ENCODE measurements at places on chromosomes 3 and 15.

- DNase-seq: no peak
Observed at GRCh38 chr3:184593220-184593927, 31.8 kb downstream of the EPHB3 start.

DNA sequence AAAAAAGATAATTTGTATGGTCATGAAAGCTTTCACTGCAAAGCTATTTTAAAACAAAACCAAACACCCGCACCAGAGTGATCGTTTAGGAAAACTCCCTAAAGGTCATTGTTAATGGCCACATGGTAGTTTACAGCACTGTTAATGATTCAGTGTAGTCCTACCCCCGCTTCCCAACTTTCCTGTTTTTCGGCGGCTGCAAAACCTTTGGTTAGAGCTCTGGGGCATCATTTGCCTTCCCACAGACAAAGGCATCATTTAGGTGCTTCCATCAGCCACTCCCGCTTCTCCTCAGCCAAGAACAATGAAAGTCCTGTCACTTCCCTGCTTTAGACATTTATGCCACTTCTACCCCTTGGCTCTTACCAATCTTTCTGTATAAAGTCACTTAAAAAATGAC is 10.6 kb downstream of the MELTF start:
- no peak for DNase-seq

GRCh38 chr15:93205413-93205812 is 116.4 kb upstream of the RGMA start:
- peak; percentile 70 for DNase-seq

- no peak for DNase-seq
Observed at GRCh38 chr3:49410846-49411534, 786 bp downstream of the RHOA start.

DNA sequence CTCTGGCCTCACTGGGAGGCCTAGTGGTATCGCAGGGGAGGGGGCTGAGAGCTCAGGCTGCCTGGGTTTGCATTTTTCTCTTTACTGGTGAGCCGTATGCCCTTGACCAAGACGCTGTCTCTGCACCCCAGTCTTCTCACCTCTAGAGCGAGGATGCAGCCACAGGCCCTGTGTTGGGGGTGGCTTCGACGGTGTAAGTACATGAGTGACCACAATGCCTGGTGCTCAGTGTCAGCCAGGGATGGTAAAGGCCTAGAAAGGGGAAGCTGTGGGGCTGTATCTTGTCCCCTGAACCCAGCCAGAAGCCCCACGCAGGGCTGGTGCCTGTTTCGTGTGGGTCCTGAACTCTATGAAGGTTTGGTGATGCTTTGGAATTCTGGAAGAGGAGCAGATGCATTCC is 19.8 kb downstream of the SYNM start:
- no peak for DNase-seq

DNA sequence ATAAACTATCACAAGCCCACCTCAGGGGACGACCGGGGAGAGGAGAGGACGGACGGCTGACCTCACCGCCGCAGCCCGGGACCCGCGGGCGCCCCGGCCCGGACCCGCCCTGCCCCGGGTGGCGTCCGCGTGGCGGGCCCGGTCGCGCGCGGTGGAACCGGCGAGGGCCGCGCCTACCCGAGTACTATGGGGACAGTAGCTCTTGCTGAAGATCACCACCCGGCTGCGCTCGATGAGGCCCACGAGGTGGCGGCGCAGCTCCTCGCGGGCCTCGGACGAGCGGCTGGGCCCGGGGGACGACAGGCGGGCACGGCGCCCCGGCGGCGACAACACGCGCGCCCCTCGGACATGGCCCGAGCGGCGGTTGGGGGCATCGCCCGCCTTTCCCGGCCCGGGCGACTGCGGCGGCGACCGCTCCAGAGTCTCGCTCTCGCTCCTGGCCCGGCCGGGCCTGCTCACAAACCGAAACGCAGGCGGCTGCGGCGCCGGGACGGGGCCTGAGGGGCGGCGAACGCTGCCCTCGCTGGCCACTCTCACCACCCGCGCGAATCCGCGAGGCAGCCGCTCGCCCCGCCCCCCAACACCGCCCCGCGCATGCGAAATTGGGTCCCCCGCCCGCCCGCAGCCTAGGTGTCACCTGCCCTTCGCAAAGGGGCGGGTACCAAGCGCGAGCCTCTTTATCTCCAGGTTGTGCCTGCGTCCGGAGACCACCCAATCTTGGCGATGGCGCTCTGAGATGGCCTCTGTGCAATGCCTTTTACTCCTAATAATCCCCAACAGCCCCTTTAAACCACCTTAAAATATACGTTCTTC is at the start of gene TXNRD3:
TXNRD3 (minus strand) TSS at position 554 of the 813 bp plus-strand sequence.
- peak; percentile 93 for DNase-seq

DNA sequence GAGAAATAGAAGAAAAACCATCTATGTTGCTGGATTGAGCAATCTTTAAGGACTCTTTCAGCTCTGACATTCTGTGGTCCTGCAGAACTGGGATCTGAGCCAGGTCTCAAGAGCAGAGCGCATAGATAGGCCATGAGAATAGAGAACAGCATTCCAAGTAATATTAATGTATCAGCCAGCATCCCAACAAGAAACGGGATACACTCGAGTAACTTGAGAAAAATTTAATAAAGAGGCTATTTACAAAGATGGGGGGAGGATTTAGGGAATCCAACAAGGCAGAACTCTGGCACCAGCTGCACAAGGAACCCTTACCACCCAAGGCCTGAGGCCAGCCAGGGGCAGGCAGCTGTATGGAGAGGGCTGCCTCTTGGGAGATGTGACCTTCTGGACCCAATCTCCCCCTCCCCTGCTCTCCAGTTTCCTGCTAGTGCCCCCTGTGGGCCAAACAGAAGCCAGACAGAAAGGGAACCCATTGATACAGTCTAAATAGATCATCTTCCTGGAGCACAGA is 8.2 kb downstream of the TMOD2 start:
- no peak for DNase-seq

GRCh38 chr15:84858231-84858630 is 26.2 kb upstream of the SLC28A1 start:
- DNase-seq: no peak

DNA sequence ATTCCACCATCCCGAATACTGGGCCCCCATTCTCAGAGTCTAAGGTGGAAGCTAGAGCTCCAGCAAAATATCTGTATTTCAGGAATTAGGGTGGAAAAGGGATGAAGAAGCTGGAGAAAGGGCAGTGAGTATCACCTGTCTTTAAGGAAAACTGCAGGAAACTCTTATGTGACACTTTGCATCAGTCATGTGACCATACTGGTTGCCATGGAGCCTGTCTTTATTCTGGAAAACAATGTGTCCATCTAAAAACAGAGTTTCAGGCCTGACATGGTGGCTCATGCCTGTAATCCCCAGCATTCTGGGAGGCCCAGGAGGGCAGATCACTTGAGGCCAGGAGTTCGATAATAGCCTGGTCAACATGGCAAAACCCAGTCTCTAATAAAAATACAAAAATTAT is 52.9 kb upstream of the FSIP1 start:
- DNase-seq: peak; percentile 21

DNA sequence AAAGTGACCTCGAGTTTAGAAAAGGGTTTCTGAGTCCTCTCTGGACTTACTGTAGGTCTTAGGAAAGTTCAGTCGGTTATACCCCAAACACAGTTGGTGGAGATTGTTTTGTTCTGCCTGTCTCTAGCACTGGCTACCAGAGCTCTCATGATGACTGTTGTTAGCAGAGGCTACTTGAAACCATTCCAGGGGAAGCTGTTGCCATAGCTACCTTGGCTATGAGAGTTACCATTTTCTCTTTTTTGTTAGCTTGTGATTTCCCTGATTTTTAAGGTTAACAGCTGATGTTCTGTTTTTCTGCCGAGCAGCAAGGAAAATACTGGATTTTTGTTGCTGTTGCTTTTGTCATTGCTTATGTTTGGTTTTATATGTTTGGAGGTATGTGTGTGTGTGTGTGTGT is 26.7 kb downstream of the ABHD2 start:
- no peak for DNase-seq

- no peak for DNase-seq
Observed at GRCh38 chr15:58705105-58705504, 44.4 kb downstream of the ADAM10 start.

DNA sequence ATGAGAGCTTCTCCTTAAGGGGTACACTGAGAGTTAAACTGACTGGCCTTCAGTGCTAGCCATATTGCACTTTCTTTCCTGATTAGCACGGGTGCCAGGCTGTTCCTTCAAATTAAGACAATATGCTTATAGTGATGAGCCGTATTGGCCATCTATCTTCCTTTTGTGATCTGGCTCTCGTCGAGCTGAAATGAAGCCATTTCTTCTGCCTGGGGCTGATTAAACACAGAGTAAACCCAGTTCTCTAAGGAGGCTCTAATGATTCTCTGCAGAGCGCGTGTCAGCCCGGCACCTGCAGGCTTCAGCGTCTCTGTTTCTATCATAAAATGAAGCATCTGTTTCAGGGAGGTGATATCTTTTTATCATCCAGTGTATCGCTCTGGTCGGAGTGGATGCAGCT is 107.5 kb upstream of the NR2F2 start:
- DNase-seq: no peak

- no peak for DNase-seq
Observed at GRCh38 chr3:11465744-11466616, 177.7 kb downstream of the VGLL4 start.

- no peak for DNase-seq
Observed at GRCh38 chr3:94596887-94597566, 534.2 kb downstream of the NSUN3 start.

DNA sequence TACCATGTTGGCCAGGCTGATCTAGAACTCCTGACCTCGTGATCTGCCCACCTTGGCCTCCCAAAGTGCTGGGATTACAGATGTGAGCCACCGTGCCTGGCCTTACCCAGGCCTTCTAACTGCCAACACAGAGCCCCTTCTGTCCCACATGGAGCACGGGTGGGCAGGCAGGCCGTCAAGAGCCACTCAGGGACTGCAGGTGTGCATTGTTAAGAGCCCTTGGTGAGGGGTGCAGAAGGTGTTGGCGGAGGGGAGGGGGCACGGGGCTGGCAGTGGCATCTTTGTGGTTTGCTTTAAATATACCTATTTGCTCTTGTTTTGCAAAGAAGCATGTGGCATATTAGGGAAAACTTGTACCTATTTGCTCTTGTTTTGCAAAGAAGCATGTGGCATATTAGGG is 37.3 kb downstream of the SMAD6 start:
- DNase-seq: no peak

DNA sequence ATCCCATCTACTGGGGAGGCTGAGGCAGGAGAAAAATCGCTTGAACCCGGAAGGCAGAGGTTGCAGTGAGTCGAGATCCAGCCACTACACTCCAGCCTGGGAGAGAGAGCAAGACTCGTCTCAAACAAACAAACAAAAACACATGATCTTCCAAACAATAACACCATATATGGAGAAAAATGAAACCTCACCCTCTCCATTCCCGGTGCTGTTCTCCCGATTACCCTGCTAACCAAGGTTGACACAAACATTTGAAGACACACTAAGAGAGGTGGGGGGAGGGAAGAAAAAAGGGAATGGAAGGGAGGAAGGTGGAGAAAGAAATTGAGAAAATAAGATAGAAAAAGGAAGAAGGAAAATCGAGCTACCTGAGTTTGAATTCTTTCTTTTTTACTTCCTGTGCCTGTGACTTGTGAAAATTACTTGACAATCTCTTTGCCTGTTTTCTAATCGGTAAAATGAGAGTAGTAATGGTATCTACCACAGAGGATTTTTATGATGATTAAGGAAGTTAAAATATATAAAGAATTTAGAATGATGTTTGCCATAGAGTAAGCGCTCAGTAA is 1.1 kb upstream of the PLSCR2 start:
- no peak for DNase-seq

GRCh38 chr15:65512189-65512588 is 5.3 kb downstream of the DPP8 start:
- DNase-seq: no peak

- no peak for DNase-seq
Observed at GRCh38 chr3:15384510-15385237, 42.7 kb downstream of the METTL6 start.

GRCh38 chr15:57782731-57783130 is 76.2 kb downstream of the POLR2M start:
- DNase-seq: no peak

DNA sequence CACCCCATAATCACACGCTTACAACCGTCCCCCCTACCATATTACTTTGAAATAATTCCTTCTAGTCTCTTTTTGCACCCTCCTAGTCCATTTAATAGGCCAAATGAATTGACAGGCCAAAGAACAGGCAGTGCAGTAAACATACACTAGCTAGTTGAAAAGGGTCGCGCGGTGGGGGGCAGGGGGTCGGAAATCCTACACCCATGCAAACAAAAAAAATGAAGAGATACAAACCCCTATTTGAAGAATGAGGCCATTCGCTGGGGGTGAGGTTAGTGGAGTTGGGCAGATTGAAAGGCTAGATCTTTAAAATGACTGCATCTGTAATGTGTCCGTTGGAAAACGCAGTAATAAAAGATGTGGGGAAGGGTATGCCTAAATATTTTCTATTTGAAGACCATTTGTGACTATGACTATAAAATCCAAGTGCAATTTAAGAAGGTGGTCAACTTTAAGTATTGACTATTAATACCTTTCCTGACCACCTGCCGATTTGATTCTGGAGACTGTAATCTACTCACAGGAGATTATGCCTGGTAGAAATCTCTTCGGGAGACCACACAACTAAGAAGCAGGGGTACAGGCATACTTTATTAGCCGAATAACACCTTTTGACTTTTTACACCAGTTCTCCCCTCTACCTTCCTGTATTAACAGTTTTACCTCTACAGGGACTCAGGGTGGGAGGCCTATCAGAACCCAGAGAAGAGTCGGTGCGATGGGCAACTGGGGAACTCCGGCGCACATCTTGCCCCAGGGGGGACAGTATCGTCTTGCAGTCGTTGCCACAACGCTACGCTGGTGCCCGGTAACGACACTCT is 762 bp upstream of the ARL6 start:
- no peak for DNase-seq

GRCh38 chr3:106877627-106878026 is 499.6 kb upstream of the CCDC54 start:
- no peak for DNase-seq

DNA sequence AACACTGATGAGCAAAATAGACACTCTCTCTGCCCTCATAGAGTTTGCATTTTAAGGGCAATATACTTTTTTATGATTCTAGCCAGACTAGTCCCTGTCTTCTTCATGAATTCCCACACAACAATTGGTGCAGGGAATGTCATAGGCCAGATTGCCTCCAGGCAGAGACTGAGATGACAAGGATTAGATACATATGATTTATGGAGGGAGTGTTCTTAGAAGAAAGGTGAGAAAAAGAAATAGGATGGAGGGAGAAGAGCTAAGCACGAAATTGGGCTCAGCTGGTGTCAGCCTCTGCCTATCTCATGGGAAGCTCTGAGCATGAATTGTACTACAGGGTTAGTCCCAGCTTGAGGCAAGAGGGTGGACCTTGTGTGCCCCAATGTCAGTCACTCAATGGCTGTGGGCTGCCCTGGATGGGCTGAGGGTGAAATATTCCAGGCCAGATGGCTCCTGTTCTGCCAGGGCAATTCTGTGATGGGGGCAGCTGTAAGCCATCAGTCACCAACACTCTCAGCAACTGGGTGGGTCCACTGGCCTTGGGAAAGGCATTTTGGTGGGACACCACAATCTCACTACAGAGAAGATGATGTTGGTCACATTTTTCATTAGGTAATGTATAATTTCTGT is 31.1 kb downstream of the EIF1B start:
- peak; percentile 78 for DNase-seq

- DNase-seq: no peak
Observed at GRCh38 chr15:81293728-81294515, 30.0 kb downstream of the STARD5 start.

Data from esophagus muscularis mucosa (tissue), 4 donors.